Omental fat pad (tissue), 4 donors: ENCODE measurements at places on chromosomes 2 and 18. TPM values are rescaled to one million over a fixed set of nuclear protein-coding genes. Genes with fewer than 3 reads are reported as not detected.

DNA sequence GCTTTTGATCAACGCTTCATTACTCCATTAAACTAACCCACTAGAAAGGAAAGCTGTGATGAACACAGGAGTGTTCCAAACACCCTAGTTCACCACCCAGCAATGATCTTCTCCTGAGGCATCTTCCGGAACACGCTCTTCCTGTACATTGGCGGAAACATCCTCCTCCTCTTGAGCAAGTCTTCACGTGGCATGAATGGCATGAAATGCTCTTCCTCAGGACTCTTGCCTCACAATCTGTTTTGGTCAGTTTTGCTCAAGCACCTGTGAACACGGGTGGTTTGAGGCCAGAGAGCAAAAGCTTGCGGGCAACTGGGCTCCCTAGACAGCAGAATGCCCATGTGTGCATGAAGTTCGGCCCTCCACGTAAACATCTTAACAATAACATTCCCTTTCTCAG is 734.2 kb upstream of the SALL3 start:
- DNase-seq = no peak

GRCh38 chr2:67923696-67924095 is 139.1 kb downstream of the C1D start:
- no peak for DNase-seq

DNA sequence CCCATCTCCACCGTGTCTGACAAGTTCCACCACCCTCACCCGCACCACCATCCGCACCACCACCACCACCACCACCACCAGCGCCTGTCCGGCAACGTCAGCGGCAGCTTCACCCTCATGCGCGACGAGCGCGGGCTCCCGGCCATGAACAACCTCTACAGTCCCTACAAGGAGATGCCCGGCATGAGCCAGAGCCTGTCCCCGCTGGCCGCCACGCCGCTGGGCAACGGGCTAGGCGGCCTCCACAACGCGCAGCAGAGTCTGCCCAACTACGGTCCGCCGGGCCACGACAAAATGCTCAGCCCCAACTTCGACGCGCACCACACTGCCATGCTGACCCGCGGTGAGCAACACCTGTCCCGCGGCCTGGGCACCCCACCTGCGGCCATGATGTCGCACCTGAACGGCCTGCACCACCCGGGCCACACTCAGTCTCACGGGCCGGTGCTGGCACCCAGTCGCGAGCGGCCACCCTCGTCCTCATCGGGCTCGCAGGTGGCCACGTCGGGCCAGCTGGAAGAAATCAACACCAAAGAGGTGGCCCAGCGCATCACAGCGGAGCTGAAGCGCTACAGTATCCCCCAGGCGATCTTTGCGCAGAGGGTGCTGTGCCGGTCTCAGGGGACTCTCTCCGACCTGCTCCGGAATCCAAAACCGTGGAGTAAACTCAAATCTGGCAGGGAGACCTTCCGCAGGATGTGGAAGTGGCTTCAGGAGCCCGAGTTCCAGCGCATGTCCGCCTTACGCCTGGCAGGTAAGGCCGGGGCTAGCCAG is 1.2 kb downstream of the ONECUT2 start:
- no peak for DNase-seq

DNA sequence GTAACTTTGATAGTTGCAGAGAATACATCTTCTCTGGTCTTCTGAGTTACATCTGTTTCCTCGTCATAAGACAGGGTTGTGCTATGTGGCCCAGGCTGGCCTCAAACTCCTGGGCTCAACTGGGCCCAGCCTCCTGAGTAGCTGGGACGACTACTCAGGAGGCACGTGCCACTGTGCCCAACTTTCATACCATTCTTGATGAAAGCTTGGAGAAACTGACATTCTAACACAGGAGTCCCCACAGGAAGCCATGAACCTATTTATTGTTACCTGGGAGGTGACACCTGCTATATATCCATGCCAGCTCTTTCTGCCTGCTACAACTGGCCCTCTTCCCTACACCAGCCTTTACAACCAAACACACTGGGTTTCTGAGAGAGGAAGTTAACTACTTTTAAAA is 19.1 kb downstream of the EIF2AK3 start:
- no peak for DNase-seq

DNA sequence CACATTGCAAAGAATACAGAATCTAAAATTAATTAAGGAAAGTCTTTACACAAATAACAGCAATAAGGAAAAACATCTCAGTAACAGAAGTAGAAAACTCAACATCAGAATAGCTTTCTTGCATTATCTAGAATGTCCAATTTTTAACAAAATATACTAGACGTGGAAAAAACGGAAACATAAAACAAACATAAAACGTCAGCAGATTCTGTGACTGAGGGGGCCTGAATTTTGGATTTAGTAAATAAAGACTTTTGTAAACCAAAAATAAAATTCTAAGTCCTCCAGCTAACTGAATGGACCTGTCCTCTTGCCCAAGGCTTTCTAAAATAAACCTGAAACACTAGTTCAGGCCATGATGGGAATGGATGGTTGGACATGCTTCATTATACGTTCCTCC is 773.5 kb upstream of the LRRTM1 start:
- DNase-seq = no peak

GRCh38 chr2:105256431-105257047 is 15.0 kb downstream of the GPR45 start:
- DNase-seq = no peak

GRCh38 chr2:107461301-107461700 is 365.4 kb upstream of the RGPD4 start:
- no peak for DNase-seq

DNA sequence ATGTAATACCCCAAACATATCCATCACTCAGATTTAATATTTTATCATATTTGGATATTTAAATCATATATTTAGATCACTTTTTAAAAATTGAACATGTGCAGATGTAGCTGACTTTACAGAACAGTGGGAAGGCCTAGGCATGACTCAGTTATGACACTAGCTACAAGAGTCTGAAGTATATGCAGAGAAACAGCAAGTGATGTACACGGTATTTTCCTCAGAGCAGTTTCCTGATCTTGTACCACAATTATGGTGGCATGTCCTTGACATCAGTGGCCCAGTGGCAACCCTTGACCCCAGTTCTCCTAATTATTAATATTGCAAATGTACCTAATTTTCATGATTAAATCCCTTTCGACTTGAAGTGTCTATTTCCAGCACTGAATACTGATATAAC is 28.2 kb downstream of the CDKL4 start:
- DNase-seq = no peak

GRCh38 chr2:178195390-178196166 is 1.3 kb downstream of the OSBPL6 start:
- DNase-seq = no peak

DNA sequence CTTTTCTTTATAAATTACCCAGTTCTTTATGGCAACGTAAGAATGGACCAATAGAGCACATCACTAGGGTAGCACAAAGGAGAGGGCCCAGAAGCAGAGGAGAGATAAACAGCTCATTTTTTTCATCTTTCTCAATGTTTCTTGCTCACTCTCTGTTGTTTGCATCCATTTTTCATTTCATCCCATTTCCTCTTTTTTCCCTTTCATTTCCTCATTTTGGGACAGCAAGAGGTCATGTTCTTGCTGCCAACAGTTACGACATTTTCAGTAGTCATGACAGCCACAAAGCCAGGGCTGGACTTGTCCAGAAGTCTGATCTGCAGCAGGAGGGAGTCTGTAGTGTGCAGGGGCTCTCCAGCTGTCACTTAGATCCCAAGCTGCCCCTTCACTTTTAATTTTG is 52.7 kb upstream of the CYP1B1 start:
- no peak for DNase-seq

GRCh38 chr2:226701052-226701451 is 98.6 kb downstream of the IRS1 start:
- DNase-seq = no peak

TRIM43 gene
- total RNA-seq = not detected

WNT6 gene
- total RNA-seq = 1.0 TPM

CD8B2 gene
- not detected for total RNA-seq

TUBB6 gene
- 316 TPM for total RNA-seq
